ENCODE measurements at places on chromosomes 1 and 21.

DNA sequence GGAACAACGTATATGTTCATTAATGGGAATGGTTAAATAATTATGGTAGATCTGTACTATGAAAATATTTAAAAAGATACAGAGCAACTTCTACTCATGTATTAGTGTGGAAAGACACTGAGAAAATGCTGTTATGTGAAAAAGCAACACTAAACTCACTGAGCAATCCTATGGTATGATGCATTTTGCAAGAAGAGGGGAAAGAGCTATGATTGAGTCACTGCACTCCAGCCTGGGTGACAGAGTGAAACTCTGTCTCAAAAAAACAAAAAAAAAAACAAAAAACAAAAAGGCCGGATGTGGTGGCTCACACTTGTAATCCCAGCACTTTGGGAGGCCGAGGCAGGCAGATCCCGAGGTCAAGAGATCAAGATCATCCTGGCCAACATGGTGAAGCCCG, 44.4 kb downstream of the ATP5PO start:
- DNase-seq: no peak

- DNase-seq: no peak
These were observed 29.6 kb downstream of the KIAA0040 start for GRCh38 chr1:175162955-175163354.

GRCh38 chr1:61386770-61387169, 304.4 kb downstream of the NFIA start:
- DNase-seq: no peak

GRCh38 chr1:6967431-6968111, 182.3 kb downstream of the CAMTA1 start:
- DNase-seq: no peak

Data from germinal center (tissue), 1 donor.